ENCODE measurements at places on chromosomes 1 and 21.

DNA sequence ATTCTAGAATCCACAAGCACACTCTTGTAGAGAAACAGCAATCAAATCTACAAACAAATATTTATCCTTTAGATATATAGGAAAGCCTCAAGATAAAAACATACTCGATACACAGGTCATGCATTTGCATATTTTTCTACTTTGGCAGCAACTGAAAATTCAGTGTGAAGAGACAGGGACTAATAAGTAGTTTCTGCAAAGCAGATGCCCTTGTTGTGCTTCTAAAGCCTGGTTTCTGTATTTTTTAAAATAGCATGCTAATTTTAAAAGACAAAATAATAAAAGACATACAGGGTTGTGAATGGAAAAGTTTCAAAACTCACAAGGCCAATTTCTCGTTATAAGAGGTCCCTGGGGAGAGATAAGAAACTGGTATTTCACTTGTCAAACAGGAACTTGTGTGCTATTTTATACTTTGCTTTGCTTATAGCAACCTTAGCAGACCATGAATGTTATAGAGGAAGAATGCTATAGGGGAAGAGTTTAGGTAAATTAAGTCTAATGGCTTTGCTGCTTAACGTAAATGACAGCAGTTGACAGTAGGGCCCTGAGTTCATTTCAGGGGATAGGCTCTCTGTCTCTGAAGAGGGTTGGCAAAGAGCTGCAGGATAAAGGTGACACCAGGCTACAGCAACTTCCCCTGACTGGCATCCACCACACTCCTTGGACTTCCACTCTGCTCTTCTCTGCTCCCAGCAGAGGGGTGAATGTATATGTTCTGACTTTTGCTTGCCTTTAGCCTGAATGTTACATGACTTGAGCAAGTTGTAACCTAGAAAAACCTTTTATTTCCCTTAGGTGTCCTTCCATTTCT lies 9.4 kb upstream of the RGS13 start:
- no peak for DNase-seq

DNA sequence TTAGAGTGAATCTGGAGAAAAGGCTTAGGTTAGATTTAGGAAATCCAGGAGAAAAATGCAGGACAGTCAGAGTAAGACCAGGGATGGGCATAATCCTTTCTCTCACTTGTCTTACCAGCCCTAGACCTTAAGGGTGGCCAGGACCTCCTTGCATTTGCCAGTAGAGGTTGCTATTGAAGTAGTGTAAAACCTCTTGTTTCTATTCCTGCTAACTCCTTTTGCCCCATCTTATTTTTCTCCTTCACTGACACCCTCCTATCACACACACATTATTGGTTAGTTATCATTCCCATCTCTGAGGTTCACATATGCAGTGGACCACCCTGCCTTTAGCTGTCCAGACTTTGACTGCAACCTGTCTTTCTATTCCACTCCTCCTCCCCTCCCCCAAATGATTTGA lies 75.0 kb upstream of the MACF1 start:
- DNase-seq: no peak

DNA sequence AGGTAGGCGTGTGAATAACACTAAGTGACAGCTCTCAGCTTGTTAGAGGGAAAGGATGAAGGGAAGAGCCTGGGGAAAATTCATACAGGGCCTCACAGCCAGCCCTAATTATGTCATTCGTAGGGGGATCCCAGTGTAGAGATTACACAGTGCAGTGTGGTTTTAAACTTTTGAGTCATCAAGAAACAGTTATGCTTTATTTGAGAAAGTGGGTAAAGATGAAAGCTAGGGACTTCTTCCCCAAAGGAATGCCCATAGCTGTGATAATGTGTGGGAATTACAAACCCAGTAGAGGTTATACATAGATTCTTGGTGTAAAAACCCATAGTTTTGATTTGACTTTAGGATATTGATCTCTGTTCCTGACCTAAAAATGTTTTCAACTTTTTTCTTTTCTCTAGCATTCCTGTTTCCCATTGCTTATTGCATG lies 1.9 kb downstream of the TTF2 start:
- DNase-seq: peak; percentile 68

GRCh38 chr1:116268211-116268610 lies 104.8 kb upstream of the ATP1A1 start:
- no peak for DNase-seq

DNA sequence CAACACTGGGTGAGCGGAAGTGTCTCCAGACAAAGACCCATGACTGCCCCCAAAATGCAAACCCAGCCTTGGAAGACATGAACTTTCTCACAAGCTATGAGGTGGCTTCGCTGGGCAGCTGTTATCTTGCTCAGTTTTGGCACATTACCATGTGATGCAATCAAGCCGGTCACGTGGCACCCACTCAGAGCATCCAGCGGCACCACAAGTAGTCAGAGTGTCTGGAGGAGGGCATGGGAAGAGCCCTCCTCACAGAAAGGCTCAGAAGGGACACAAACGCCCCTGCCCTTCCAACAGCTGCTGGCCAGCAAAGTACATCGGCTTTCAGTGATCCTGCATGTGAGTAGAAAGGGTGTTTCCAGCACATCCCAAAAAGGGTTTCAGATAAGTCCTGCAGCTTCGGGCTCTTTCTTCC lies 145.5 kb upstream of the IRF2BP2 start:
- no peak for DNase-seq

All from activated effector memory CD4-positive, alpha-beta T cell treated with anti-CD3 and anti-CD28 coated beads, Interleukin-2, amount 50 U/mL, for 16 hours (primary cell).